ENCODE measurements at places on chromosomes 6 and 20. TPM values are rescaled to one million over a fixed set of nuclear protein-coding genes. Genes with fewer than 3 reads are reported as not detected.

Gene CTNNBL1
- 43.8 TPM for polyA plus RNA-seq

- DNase-seq, result no peak
Observed at GRCh38 chr20:14929388-14929787, 592.0 kb upstream of the FLRT3 start.

Gene EYS
- polyA plus RNA-seq, result 0.02 TPM

DNA sequence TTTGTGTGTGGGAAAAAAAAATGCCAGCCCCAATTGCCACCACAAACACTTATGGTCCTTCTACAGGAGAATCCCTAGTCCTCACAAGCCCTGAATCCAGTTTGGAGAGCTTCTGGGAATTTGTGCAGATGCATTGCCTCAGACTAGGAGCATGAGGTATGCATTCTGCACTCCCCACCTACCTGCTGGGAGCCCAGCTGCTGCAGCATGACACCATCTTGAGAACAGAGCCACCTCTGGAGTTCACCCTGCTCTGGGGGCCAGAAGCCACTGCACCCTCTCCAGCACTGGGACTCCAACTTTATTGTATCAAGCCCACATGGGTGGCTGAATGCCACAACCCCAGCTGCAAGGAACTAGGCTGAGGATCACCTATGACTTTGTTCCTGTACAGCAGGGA is 568.5 kb upstream of the ID4 start:
- DNase-seq, result no peak

GRCh38 chr6:45707176-45707575 is 308.5 kb downstream of the CLIC5 start:
- DNase-seq, result no peak

GRCh38 chr6:109306733-109307132 is 75.5 kb downstream of the CD164 start:
- DNase-seq, result no peak

- no peak for DNase-seq
Observed at GRCh38 chr20:18154342-18154741, 16.7 kb downstream of the KAT14 start.

- no peak for DNase-seq
Observed at GRCh38 chr6:2756241-2756640, 5.5 kb upstream of the MYLK4 start.

Gene FLRT3
- 0.23 TPM for polyA plus RNA-seq

GRCh38 chr20:12049125-12049524 is 131.4 kb downstream of the BTBD3 start:
- no peak for DNase-seq

Gene ADAM33
- 30.5 TPM for polyA plus RNA-seq

Gene NOX3
- polyA plus RNA-seq, result not detected

Gene TPX2
- 0.41 TPM for polyA plus RNA-seq

DNA sequence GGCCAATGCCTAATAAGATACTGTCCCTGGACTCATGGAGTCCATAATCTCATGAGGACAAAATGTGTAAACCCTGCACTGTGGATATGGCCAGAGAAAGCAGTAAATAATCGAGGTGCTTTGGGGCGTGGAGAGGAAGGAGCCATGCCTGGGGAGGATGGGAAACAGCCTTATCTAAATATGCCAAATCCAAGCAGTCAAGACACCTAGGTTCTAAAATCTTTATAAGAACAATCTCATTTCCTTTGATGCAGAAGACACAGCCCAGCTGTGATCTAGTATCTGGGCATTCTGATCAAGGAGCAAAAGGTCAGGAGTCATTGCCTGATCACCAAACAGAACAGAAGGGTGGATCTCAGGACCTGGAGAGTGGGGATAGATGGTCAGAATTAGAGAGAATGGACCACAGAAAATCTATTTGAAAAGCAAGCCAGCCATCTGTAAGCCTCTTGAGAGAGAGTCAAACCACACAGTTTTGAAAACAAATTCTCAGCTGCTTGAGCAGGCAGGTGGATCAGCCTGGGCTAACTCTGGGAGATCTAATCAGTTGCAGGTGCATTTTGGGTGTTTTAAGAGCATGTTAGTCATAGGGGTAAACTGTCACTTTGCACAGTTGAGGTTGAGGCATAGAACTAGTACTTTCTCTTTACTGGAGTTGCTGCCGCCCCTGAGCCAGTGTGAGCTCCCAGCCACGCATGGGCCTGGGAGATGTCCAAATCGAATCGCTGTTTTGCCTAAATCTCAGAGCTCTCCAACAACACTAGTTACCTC is 130.8 kb upstream of the TNFAIP3 start:
- no peak for DNase-seq

Gene THEMIS
- polyA plus RNA-seq, result not detected

GRCh38 chr6:109056661-109057060 is 38.0 kb downstream of the SESN1 start:
- no peak for DNase-seq

- DNase-seq, result no peak
Observed at GRCh38 chr6:117008618-117009017, 131.6 kb downstream of the RFX6 start.

- DNase-seq, result no peak
Observed at GRCh38 chr20:41984031-41984430, 365.9 kb upstream of the CHD6 start.

Gene HCK
- polyA plus RNA-seq, result 2.2 TPM
